ENCODE measurements at places on chromosomes 11 and 22. TPM values are rescaled to one million over a fixed set of nuclear protein-coding genes. Genes with fewer than 3 reads are reported as not detected.

Gene TESMIN
- 11.8 TPM for total RNA-seq

Gene OR8B8
- not detected for total RNA-seq

Gene NLRP14
- total RNA-seq = not detected

Gene CALCA
- not detected for total RNA-seq

Gene APOBEC3A
- total RNA-seq = not detected

Gene E2F8
- total RNA-seq = 46.9 TPM

Gene EIF3M
- 233 TPM for total RNA-seq

Gene TCN1
- not detected for total RNA-seq

DNA sequence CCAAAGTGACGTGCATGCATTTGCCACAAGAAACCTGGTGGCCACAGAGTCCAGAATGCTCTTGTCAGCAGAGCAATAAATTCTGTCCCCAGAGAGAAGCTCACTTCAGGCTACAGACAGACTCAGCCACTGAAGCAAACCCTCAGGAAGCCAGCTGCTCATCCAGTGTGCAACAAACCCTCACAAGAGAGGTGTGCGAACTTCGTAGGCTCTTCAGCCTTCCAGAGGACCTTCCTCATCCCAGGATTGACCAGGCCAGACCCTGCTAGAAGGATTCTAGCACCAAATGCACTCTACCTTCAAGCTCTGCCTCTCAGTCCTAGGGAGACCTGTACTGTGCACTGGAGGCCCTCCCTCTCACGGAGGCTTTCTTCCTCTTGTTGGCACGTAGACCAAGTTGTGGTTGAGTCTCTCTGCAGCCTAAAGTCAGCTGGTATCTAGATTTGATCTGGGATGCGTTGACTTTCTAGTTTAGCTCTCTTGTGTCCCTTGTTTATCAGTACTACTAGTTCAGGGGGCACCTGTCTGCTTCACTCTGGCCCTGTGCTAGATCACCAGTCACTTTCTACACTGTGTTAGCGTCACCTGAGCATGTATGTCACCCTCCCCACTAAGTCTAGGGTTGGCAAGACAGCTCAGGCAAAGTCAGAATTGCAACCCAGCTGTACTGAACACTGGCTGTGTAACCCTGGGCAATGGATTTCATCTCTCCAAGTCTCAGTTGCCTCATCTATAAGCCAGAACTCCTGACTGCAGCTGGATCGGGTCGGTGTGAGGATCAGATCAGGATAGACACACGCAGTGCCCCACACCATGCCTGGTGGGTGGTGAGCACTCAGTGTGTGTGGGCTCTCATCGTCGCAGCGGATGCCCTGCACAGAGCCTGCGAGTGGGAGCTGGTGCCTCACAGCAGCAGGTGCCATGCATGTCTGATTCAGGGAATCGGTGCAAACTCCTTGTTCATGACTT, 22.1 kb upstream of the TMPRSS13 start:
- DNase-seq = peak; percentile 78

GRCh38 chr11:62370743-62371440, 33.6 kb downstream of the ASRGL1 start:
- peak; percentile 68 for DNase-seq

GRCh38 chr11:122330279-122330965, 214.4 kb upstream of the BLID start:
- no peak for DNase-seq

- peak; percentile 60 for DNase-seq
Measured at GRCh38 chr11:3849297-3849874, 6.1 kb upstream of the STIM1 start.

- DNase-seq = no peak
Measured at GRCh38 chr11:7571640-7572000, 57.8 kb downstream of the PPFIBP2 start.

DNA sequence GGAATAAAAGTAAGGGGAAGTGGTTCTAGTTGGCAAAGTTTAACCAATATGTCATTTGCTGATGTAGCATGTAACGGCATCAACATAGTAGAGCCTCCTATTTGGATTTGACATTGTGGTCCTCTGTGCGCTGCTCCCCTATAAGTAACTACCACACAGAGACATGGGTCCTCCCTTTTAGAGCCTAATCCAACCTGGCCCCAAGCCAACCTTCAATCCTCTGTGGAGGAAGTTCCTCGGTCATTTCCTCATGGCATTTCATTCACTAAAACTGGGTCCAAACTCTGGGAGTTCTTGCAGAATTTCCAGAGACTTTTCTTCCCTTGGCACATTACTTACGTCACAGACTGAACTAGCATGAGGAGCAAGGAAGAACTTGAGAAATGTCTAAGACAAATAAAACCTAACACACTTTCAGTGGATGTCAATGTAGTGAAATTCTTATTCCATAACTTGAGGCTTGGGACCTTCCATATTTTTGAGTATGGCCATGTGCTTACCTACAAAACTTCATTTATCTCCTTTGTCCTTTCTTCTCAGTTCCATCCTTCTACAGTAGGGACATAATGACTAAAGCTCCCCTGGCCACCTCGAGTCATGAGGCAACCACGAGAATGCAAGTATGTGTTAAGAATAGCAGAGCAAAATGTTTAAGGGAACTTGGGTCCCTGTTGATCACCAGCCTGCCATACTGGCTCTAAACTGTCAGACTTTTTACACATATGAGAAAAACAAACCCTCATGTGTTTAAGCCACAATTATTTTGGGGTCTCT, 34.7 kb downstream of the MMP20 start:
- no peak for DNase-seq

GRCh38 chr22:42343531-42344081, 73.2 kb upstream of the TCF20 start:
- DNase-seq = no peak

DNA sequence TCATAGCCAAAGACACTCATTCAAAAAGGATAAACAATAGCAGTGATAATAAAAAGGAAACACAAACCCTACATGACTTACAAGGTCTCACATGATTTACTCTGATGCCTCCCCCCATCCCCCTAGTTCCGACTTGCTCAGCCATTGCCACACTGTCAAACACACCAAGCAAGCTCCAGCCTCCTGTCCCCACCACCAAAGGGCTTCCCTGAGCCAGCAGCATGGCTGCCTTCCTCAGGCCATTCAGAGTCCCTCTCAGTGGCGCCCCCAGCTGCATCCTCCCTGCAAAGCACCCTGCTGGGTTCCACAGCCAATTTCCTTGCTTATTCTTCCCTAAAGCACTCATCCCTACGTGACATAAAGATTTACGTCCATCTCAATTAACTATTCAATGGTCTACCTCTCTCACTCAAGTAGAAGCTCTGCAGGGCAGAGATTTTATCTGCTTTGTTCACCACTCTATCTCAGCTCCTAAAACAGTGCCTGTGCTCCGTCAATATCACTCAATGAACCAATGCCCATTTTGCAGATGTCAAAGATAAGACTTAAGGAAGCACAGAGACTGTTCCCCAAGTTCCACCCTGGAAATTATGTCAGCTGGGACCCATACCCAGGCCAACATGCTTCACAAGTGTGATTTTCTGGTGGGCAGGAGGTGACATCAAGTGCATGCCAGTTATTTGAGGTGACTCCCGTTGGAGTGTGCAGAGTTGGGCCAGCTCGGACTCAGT, 106.9 kb downstream of the SYN3 start:
- no peak for DNase-seq

DNA sequence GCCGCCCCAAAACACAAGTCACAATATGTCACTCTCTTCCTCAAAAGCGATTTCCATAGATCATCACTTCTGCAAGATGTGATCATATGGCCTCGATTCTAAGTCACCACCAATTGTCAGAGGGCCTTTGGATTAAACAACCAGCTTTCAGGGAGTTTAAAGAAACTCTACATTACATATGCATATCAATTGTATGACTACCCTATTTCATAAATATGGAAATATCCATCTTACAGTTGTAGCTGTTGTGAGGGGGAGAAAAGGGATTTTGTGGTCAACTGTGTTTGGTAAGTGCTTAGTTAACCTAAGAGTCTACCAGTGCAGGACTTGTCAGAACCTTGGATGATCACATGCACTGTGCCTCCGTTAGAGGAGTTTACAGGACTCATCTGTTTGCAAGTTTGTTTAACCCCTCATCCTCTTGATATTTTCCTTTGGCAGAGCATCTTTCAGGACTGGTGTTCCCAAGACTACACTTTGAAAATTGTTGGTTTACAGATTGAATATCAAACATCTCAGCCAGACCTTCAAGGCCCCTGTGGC, 99.9 kb downstream of the CHST1 start:
- no peak for DNase-seq

GRCh38 chr11:128913806-128914205, 22.6 kb downstream of the KCNJ5 start:
- no peak for DNase-seq

DNA sequence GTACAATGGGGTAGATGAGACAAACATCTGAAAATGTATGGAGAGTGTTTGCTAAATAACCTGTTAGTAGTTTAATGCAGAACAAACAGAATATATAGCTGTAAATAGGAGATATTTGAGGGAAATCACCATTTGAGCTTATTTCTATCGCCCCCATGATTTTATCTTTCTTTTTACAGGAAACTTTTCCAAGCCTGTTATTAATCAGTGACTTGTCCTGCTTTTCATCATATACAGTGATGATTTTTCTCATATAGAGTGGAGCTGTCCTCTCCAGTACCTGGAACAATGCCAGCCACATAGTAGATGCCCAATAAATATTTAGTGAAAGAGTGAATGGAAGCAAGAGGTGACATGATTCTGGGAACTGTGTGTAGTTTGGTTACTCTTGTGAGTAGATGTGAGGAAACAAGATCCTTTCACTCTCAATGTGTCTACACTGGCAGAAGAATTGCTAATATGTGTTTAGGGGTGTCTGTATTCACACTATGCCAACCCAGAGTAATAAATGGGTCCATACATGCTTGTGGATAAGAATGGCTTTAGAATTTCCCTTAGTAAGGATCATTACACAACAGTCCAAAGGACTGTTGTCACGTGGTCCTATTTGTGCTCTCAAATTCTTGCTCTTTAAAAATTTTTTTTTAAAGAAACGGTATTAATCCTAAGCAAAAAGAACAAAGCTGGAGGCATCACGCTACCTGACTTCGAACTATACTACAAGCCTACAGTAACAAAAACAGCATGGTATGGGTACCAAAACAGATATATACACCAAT, 2.3 kb upstream of the PTS start:
- DNase-seq = no peak

GRCh38 chr22:50520826-50521453, 4.5 kb downstream of the SCO2 start:
- no peak for DNase-seq

DNA sequence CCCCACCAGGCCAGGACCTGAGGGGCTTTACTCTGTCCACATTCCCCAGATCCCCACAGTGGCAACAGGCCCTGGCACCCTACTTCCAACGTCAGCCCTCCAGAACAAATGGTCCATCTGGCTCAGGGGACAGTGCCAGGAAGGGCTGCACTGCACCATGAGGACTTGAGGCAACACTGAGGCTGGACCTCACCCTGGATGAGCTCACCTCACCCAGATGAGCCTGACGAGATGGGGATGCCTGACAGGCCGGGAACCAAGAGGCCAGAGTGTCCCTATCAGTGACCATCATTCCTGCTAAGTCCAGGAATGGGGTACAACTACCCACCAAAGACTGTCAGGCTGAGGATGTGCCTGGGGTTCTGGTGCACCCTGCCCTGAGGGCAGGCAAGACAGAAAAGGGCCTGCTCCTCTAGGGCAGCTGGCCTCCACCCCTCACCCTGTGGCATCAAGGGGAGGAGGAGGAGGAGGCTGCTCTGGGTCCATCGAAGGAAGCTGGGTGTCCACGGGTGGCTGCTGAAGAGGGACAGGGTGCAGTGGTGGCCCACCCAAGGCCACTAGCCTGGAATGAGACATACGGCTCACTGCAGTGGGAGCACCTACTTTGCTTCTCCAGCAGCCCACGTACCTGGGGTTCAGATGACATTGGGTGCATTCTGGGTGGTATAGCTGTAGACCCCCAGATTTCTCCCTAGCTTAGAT, 14.6 kb downstream of the RSPH14 start:
- no peak for DNase-seq

DNA sequence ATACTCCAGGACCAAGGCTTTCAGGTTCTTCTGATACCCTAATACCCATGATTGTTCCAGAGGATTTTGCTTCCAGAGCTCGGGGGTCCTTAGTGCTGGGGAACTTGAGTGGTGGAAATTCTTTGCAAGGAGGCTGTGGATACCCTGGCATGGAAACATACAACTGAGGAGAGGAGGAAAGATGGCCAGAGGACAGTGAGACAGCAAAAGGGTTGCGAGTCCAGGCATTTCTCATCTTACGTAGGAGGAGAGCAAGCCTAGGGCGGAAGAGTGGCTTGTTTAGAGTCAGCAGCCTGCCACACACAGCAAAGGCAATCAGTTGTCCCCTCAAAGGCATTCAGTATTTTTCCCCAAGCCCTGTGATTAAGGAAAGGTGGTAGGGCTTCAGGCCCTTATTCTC, 73.5 kb downstream of the ADM start:
- no peak for DNase-seq

DNA sequence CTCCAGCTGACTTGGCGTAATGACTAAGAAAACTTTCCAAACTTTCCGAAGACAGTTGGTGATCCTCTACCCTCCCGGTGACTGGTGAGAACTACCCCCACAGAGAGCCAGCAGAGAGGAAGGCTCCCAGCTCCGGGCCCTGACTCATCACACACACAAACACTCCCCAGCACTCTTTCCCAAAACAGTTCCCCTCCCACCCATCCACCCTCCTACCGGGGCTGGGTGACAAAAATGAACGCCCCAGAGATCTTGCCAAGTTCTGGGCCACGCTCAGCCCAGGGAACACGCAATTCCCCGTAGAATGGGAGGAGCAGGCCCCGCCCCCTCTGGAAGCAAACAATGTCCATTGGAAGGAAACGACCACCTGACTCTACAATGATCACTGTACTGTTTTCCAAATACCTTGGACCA, 21.3 kb upstream of the JAM3 start:
- DNase-seq = no peak

DNA sequence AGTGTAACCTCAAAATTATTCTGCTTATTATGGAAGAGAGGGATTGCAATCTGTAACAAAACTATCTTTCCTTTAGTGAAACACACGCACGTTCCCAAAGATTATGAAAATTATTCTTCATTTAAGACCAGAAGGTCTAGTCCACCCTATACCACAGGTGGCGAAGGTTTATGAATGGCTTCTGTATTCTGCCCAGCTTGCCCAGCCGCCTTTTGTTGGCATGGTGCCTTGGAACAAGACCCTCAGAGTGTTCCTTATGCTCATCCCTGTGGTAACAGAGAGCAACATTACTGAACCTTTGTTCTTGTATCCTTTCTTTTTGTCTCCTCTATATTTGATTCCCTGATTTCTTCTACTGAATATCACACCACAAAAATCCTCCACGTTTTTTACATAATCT, 116.4 kb downstream of the FAR1 start:
- no peak for DNase-seq

GRCh38 chr22:39466228-39467006, 9.6 kb downstream of the MGAT3 start:
- DNase-seq = no peak

- no peak for DNase-seq
Measured at GRCh38 chr11:57474803-57475115, 14.4 kb downstream of the RTN4RL2 start.

DNA sequence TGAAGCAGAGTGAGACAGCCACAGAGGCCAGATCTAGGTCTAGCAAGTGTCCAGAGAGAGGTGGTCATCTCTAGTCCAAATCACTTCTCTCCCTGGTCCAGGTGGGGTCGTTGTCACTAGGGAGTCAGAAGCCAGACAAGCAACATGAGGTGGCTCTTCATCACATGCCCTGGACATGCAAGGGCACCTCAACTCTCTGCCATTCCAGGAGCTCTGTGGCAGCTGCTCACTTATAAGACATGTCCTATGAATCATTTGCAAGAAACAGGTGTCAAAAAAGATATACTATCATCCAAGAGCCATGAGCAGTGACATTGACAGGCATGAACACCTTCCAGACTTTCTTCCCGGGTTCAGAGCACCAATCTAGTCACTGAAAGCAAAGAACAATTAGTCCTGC, 130.8 kb downstream of the GALNT18 start:
- DNase-seq = no peak
